ENCODE measurements at places on chromosomes 4 and X.

GRCh38 chrX:14508025-14508690, 21.2 kb upstream of the GLRA2 start:
- DNase-seq, result no peak

GRCh38 chr4:113826421-113826820, 64.9 kb upstream of the CAMK2D start:
- DNase-seq, result peak; percentile 27

GRCh38 chr4:3174371-3175338, 74.3 kb upstream of the MSANTD1 start:
- no peak for DNase-seq

DNA sequence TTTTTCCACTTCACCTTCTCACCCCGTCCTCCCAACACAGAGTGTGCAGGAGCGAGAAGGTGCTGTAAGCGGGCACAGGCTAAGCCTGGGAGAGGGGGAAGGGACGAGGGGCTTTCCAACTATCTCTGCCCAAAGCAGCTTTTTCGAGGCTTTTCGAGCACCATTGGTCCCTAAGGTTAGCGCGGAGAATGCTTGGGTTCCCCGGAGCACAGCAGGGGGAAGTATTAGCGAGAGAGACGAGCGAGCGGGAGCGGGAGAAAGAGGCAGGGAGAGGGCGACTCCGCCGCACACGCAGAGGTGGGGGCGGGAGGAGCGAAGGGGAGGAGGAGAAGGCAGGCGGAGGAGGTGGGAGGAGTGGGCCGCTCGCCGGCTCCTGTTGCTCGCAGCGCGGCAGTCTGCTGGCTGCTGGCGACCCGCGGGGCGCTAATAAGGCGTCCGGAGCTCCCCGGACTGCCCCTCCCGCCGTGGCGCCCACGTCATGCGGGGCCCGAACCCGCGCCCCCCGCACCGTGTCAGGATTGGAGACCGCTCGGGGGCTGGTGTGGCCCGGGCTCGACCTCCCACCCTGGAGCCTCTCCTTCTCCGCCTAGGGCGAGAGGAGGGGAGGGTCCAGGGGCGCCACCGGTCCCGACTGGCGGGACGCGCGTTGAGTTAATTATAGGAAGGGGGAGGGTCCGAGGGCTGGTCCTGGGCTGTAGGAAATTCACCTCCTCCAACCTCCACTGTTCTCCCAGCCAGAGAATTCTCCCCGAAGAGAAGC, at the start of gene ADAMTS3:
Gene ADAMTS3, minus strand, starts transcription at position 263 of the 760 bp plus-strand sequence. CDS start 459 bp downstream, outside the sequence.
- peak; percentile 62 for DNase-seq

DNA sequence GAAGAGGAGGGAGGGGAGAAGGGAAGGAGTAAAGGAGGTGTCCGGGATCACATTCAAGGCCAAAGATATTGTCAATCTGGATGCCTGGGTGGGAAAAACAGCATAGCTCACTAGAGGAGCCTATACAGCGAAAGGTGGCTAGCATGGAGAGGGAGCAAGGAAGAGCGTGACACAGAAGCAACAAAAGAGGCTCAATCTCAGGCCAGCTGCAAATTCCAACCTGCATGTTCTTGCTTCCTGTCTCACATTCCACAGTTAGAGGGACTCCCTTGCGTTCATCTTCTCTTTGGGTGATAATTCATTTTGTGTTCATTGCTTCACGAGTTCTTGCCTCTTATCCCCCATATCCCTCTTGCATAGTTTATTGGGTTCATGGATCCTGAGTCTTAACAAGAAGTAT, 3.0 kb upstream of the CLNK start:
- no peak for DNase-seq

DNA sequence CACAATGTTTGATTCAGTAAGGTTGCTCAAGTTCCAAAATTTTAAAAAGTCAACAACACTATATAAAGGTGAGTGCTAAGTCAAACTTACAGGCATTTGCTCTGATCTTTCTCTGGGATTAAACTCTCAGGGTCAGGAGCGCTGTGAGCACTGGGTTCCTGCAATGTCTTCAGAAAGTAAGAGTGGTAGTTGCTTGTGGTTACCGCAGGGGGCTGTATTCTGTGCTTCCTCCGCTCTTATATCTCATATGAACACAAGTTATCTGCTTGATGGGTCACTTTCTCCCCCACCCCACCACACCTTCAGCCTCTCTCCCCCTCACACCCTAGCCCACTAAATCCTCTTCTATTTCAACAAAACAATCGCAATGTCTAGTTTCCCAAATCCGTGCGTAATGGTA, 116.4 kb upstream of the IGSF1 start:
- DNase-seq, result no peak

GRCh38 chr4:125191232-125191631, 123.5 kb upstream of the FAT4 start:
- DNase-seq, result no peak
